NCI-H2029 treated with DMSO at 0.1 percent for 48 hours (cell line): ENCODE measurements at places on chromosomes 5 and 9.

GRCh38 chr5:81184749-81185110 lies 48.4 kb upstream of the CKMT2 start:
- DNase-seq, result no peak

DNA sequence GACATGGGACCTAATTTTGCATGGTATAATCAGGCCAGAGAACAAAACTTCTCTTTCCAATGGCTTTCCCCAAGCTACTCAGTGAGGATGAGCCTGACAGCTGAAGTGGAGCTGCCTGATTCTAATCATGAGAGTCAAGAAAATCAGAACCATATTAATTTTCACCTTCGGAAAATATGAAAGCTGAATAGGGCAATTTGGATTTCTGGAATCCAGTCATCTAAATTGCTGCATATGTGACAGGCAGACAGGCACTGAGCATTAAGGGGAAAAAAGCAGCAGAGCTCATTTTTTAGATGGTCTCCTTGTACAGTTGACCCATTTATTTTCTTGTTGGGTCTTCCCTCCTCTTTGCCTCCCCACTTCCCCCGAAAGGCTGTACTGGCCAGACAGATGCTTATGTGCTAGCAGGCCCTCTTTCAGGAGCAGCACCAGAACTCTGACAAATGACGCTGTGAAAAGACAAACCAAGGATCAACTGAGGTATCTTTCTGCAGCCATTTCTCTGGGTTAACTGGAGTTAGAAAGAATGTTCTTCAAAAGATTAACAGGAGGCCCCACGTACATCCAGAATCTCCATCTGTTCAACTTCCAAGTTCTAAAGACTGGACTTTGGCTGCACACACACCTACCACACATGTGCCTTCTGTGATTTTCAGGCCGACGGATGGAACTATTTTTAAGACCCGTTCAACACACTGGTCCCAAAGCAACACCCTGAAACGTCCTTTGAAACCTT lies 175.2 kb downstream of the DCP2 start:
- DNase-seq, result no peak

GRCh38 chr9:10649076-10649475 lies 36.3 kb upstream of the PTPRD start:
- DNase-seq, result no peak

DNA sequence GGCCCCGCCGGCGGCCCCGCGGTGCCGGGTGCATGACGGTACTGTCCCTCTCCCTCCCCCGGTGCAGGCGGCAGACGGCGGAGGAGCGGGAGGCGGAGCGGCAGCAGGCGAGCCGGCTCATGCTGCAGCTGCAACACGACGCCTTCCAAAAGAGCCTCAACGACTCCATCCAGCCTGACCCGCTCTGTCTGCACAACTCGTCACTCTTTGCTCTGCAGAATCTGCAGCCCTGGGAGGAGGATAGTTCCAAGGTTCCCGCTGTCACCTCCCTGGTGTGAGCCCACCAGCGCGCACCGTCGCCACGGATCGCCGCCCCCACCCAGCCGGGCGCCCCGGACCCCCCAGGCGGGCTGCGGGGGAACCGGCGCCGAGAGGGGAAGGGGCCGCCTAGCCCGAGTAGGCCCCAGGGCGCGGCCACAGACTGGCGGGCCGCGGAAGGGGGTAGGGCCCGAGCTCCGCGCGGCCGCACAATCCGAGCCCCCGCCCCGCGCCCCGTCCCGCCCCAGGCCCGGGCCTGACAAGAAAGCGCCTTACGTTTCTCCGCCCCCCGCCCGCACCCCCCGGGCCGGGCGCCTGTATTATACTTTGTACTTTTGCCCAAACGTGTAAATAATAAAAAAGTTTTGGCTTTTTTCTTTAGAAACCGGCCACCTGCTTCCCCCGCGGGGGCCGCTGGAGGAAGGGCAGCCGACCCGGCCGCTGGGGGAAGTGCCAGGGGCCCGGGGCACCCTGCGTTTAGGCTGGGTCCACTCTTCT lies 2.5 kb downstream of the TLX3 start:
- DNase-seq, result no peak

GRCh38 chr9:73174330-73174980 lies 22.8 kb downstream of the ANXA1 start:
- DNase-seq, result no peak

DNA sequence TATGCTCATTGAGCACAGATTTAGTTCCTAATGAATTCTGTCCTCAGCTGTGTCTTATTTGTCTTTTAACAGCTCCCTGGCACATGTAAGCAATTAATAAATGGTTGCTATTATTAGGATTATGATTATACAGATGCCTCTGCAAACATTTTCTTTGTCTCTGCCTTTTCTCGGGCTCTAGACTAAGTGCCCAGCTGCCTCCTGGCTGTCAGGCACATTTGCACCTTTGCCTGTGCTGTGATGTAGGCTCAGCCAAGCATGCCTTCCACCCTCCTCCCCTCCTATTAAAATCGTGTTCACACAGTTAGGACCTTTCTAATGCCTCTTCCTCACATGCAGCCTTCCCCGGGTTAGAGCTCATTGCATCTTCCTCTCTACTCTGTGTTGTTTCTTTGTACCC lies 25.7 kb downstream of the NPR3 start:
- no peak for DNase-seq

- peak; percentile 71 for DNase-seq
Observed at GRCh38 chr9:72315510-72316311, 49.3 kb downstream of the ZFAND5 start.

GRCh38 chr5:169301386-169301934 lies 521 bp upstream of the SLIT3 start:
- DNase-seq, result peak; percentile 22

GRCh38 chr9:70217029-70217428 lies 41.7 kb upstream of the SMC5 start:
- no peak for DNase-seq

DNA sequence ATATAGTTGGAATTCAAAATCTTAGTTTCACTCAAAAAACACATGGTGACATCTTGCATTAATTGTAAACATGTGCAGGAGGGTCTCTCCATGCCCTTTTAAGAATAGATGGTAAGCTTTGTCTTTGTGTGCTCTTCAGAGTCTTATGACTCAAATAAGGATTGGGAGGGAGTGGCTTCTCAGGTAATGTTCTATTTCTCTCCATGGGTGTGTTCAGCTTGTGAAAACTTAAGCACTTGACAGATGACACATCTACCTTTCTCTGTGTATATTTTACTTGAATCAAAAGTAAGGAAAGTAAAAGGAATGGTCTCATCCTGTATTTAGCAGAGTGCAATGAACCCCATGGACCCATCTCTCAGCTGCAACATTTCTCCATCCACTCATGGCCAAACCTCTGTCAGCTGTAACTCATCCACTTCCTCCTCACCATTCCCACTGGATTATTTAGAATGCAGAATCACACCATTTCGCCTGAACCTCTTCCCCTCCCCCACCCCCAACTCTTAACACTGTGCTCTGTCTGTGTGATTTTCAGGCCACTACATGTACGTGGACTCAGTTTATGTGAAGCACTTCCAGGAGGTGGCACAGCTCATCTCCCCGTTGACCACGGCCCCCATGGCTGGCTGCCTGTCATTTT lies 82.1 kb downstream of the MAMDC2 start:
- DNase-seq, result no peak

- DNase-seq, result no peak
Observed at GRCh38 chr9:131642496-131643083, 97.3 kb downstream of the PRRT1B start.
